ENCODE measurements at places on chromosomes 1 and 21.

- no peak for DNase-seq
Measured at GRCh38 chr1:17594026-17594425, 54.5 kb downstream of the ARHGEF10L start.

GRCh38 chr1:219459351-219460080 is 153.4 kb downstream of the ZC3H11B start:
- DNase-seq = peak; percentile 34

DNA sequence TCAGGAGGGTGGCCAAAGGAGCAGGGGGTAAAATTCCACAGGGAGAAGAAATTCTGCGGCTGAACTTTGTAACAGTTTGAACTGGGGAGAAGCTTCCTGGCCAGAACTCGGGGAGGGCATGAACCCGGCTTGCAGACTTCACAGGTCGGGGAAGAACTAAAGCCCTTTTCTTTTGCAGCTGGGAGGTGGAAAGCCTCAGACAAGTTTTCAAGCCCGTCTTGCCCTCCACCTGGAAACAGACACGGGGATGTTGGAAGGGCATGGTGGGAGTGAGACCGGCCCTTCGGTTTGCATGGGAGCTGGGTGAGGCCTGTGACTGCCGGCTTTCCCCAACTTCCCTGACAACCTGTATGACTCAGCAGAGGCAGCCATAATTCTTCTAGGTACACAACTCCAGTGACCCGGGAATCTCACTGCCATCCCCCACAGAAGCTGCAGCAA is 11.3 kb downstream of the THEM4 start:
- DNase-seq = no peak

DNA sequence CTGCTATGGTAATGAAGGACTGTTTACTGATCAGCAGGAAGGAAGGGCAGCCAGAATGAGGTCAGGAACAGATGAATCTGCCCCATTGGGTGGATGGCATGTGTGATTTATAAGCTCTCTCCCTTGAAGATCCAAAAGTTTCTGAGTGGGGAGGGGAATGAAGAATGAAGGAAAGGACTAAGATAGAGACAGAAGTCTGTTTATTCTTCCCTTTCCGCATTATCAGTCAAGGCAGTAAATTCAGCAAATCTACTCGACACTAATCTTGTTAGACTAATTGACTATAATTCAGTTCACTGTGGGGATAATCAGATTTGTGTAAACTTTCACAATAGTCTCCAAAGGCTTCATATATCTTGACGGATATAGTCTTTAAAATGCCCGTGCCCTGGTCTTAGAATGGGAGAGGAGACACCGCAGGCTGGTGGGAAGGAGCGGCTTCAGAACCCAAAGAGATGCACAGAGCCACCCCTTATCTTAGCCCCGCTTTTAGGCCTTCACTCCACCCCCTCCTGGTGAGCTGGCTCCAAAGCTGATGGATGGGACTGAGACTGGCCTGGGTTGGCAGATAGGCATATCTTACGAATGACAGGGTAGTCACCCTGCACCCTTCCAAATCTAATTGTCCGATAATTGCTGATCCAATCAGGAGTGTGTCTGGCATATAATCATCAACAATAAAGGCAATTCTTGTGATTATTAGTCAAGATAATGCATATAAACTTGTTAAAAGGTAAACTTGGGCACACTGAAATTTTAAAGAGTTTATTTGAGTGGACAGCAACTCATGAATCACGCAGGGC is 76.0 kb upstream of the PPM1J start:
- DNase-seq = no peak

DNA sequence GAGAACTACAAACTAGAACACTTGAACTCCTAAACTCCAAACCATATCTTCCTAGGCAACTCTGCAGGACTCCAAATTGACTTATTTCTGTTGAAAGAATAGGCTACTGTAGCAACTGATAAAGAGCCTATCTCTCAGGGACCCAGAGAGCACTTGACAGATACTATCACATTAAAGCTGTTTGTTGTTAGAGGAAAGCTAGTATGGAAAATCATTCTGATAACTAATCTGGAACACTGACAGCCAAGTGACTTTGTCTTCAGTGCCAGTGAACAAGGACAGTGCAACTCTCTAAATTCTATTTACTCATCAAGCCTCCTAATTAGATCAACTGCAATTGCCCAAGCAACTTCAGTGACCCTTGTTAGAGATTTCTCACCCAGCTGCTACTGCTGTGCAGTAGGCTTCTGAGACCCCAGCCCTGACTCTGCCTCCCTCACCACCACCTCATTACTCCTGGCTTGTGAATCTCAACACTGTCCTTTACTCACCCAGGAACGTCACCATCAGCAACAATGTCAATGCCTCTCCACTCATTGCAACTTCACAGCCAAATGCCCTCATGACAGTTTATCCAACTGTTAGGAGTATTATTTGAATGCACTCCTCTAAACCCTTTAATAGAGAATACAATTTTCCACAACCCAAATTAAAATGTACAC is 7.4 kb upstream of the RGS13 start:
- DNase-seq = no peak

- DNase-seq = no peak
Measured at GRCh38 chr1:2429780-2430591, 17.6 kb upstream of the PEX10 start.

- no peak for DNase-seq
Measured at GRCh38 chr1:116390195-116390594, 17.2 kb downstream of the ATP1A1 start.

GRCh38 chr21:42708107-42708506 is 54.7 kb downstream of the PDE9A start:
- no peak for DNase-seq

GRCh38 chr1:180926164-180926981 is 13.7 kb downstream of the KIAA1614 start:
- peak; percentile 34 for DNase-seq

All from fibroblast of upper back skin (primary cell).